ENCODE measurements at places on chromosomes 7 and 10. TPM values are rescaled to one million over a fixed set of nuclear protein-coding genes. Genes with fewer than 3 reads are reported as not detected.
A peak's percentile ranks its signal among the peaks of the same experiment; 100 is the strongest.

The PON1 gene
- polyA plus RNA-seq, result 2.3 TPM

The GPC2 gene
- 3.9 TPM for polyA plus RNA-seq

The HKDC1 gene
- 91.5 TPM for polyA plus RNA-seq

The NACAD gene
- 7.2 TPM for polyA plus RNA-seq

The LRRC18 gene
- polyA plus RNA-seq, result 0.24 TPM

The PNLIPRP2 gene
- polyA plus RNA-seq, result 11.9 TPM

The BUD31 gene
- 72.8 TPM for polyA plus RNA-seq

DNA sequence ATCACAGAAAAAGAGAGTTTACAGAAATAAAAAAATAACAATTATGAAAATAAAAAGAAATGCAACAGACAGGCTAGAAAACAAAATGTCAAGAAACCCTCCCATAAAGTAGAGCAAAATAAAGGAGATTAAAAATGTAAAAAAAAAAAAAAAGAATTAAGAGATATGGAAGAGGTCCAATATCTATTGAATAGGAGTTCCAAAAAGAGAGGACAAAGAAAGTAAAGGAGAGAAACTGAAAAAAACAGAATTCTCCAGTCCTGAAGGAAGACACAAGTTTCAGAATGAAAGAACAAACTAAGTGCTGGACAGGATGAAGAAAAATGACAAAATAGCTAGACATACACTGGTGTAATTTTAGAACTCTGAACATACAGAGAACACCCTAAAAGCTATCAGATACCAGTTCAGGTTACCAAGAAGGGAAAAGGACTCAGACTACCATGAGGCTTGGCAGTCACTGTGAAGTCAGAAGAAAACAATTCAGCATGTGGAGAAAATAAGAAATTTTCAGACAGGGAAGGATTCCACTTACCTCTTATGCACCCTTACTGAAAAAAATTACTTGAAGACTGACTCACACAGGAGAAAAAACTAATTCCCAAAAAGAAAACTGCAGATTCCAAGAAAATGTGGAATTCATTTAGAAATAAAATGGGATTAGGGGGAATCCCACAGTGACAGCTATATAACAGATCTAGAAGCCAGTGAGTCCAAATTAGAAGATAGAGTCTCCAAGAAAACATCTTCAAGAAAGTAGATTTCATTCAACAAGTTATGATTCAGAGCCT is 40.4 kb upstream of the ABLIM1 start:
- no peak for DNase-seq

GRCh38 chr10:69494626-69495558 is 43.6 kb downstream of the TSPAN15 start:
- DNase-seq, result no peak

DNA sequence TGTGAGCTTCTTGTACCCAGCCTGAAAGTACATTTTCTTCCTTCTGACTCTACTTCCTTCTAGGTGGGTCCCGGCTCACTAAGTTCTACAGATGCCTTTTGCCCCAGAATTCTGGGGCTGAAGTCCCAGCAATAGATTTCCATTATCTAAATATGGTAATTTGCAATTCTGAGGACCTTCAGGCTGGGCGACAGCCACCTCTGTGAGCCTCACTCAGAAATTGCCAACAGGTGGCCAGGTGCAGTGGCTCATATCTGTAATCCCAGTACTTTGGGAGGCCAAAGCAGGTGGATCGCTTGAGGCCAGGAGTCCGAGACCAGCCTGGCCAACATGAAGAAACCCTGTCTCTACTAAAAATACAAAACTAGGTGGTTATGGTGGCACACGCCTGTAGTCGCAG is 23.7 kb downstream of the CREM start:
- peak; percentile 19 for DNase-seq

GRCh38 chr10:33665501-33665900 is 331.0 kb upstream of the NRP1 start:
- no peak for DNase-seq

DNA sequence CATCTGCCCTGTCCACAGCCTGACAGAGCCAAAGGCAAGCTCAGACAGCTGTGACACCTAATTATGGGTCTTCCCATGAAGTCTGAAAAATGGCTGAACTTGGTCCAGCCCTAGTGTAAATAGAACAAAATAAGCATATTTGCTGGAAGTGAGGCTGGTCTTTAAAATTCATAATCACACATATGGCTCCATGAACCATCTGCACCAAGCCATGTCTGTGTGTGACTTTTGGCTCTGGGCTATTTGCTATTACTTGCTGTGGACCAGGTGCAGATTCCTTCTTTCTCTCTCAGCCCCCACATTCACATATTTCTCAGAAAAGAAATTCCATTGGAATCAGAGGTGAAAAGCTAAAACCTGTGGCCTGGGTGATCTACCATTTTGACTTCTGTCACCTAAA is 175.9 kb downstream of the PDE1C start:
- no peak for DNase-seq

DNA sequence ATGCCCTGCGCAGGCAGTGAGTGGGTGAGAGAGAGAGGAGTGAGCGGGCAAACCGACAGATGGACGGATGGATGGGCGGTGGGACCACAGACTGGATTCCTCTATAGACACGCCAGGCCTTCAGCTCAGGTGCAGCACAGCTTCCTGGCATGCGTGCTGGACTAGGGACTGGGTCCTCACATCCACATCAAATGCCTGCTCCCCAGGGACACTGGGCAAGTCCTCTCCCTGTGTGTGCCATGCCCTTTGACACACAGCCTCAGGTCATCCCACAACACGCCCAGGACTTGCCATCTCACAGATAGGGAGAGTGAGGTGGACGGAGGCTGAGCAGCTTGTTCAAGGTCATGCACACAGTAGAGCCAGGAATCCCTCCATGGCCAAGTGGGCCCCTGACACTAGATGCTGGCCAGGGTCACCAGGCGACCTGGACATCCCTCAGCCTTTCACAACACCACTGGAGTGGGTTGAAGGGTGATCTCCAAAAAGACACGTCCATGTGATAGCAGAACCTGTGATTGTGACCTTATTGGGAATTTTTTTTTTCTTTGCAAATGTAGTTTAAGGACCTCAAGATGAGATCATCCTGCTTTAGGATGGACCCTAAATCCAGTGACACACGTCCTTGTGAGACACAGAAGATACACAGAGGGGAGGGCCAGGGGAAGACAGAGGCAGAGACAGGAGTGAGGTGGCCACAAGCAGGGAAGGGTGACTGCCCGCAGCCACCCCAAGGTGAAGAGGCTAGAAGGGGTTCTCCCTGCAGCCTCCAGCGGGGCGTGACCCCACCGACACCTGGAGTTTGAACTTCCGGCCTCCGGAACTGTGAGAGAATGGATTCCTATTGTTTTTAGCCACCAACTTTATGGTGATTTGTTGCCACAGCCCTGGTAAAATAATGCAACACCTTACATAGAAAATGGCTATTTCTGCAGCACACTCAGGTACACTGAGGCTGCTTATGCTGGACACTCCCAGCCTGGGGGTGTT is 155.0 kb upstream of the CHST15 start:
- DNase-seq, result no peak

DNA sequence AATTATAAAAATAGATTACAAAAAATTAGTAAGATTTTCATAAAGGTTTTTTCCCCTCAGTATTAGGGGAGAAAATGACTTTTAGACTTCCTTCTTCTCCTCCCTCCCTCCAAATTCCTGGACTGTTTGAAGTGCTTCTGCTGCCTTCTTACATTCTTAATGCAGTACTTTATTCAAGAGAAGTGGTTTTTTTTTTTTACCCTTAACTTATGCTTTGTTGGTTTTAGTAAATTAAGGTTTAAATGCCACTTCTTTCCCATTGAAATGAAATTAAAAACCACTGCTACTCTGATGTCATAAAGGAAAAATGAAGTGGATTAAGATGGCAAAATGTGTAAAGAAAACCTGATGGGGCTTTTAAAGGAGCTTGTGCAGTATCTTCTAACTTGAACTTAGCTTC is 140.7 kb downstream of the VTI1A start:
- DNase-seq, result no peak

DNA sequence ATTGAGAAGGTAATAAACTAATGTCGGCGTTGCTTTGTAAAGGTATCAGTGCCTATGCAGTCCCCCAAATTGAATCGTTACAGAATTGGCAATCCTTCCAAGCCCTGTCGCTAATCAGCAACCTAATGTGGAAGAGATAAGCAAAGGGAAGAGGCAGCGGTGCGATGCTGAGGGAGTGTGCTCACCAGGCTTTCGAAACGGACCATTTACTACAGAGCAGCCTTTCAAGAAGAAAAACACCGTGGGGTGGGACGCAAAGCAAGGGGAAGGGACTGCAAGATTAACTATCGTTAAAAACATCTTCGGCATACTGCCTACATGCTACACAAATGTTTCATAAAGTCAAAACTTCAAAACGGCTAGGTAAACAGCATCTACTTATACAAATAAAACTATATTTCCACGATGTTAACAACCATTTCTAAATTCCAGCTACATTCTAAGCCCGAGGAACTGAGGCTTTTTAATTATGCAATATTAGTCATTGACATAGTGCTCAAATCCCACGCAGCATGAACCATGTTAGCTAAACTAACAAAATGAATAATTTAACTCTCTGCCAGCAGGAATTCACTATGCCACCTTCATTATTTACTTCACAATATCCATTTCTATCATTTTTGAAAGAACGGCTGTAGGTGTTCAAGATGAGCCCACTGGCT is 85.2 kb downstream of the CHCHD3 start:
- DNase-seq, result no peak

- DNase-seq, result no peak
Measured at GRCh38 chr10:1602037-1602484, 135.3 kb downstream of the ADARB2 start.

DNA sequence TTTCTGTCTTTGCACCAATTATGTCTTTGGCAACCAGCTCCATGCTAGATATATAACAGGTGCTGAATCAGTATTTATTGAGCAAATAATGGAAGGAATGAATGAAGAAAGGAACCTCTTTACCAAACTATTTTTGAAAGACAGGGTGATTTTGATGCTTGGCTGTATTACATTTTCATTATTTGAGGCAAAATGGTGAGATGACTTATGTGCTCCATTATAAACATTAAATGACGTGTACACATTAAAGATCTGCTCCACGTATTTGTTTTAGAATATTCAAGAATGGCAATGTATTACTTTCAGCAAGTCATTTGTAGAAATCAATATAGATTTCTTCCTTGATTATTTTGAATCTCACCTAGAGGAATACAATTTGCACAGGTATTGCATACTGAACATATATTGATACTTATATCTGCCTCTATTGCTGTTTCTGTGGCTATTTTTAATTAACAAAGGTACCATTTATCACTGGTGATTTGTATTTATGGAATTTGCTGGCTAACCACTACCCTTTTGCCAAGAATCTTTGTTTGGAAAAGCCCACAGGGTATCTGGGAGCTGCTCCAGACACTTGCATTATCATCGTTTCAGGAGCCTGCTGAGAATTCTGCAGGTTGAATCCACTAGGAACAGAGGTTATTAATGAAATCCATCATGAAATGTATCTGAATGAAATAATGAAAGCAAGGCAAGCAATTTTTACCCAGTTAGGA is 92.2 kb downstream of the SEMA3C start:
- DNase-seq, result no peak

GRCh38 chr7:102284399-102284798 is 2.3 kb upstream of the SH2B2 start:
- DNase-seq, result no peak

- DNase-seq, result no peak
Measured at GRCh38 chr10:74234569-74234968, 83.5 kb downstream of the ADK start.

- peak; percentile 27 for DNase-seq
Measured at GRCh38 chr7:128155100-128155740, 85.9 kb upstream of the LEP start.

DNA sequence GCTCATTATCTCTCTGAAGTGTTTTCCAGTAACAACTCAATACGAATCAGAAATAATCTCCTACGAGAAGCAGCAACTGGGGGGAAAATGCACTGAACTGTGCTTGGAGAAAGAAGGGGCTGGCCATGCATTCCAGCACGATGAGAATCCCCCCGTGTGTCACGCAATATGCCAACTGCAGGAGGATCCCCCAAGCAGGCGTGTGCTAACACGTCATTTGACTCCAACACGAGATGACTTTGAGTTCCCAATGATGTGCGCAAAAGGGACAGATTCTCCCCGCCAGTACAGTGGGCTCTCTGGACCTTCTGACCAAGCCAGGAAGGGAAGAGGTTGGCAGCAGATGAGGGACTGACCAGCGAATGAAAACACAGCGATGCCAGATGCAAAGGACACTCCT is 105.5 kb downstream of the KCNMA1 start:
- no peak for DNase-seq

DNA sequence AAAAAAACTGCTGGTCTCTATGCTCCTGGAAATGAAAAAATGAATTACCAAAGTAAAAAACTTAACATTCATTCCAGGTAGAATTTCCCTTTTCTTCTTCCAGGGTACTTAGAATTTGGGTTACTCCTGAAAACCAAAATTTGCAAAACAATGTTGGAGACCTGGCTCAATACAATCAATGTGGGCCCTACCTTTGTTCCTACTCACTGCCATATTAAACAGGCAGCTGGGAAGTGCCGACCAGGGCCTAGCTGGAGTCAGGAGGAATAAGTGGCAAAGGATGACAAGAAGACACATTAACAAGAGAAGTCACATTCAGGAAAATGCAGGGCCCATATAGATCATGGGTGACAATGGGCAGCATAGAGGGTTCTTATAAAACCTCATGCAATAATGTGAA is 6.4 kb upstream of the AGK start:
- no peak for DNase-seq

GRCh38 chr10:34157501-34157900 is 657.6 kb downstream of the PARD3 start:
- no peak for DNase-seq

GRCh38 chr7:143369678-143370651 is 7.5 kb upstream of the FAM131B start:
- DNase-seq, result no peak

GRCh38 chr7:32062150-32062549 is 8.1 kb downstream of the PDE1C start:
- no peak for DNase-seq

- DNase-seq, result no peak
Measured at GRCh38 chr7:102991077-102991539, 78.3 kb downstream of the LRRC17 start.

Measured in large intestine (tissue), 12 donors.